ENCODE measurements at places on chromosomes 6 and 20.

GRCh38 chr6:145261758-145262157 is 473.6 kb downstream of the EPM2A start:
- DNase-seq, result no peak

GRCh38 chr6:164344801-164345291 is 930.3 kb downstream of the QKI start:
- no peak for DNase-seq

GRCh38 chr6:35610830-35611229 is 77.9 kb downstream of the FKBP5 start:
- DNase-seq, result no peak

GRCh38 chr6:16345449-16346330 is 107.3 kb downstream of the GMPR start:
- no peak for DNase-seq

DNA sequence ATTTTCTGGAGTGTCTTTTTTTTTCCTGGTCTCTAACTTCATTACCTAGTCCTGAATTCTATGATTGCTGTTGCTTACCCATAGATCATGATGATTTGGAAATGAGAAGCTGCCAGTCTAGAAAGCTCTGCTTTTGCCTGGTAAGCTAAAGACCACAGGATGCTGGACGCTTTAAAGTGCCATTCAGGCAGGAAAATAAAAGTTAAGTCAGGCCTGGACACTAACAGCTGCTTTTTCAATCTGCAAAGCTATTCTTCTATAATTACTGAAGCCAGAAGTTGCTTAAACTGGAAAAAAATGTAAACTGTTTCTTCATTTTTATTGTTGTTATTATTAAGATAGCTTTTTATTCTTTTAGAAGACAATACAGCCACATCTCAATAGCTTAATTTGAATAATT is 129.8 kb upstream of the SPACA1 start:
- DNase-seq, result peak; percentile 50

DNA sequence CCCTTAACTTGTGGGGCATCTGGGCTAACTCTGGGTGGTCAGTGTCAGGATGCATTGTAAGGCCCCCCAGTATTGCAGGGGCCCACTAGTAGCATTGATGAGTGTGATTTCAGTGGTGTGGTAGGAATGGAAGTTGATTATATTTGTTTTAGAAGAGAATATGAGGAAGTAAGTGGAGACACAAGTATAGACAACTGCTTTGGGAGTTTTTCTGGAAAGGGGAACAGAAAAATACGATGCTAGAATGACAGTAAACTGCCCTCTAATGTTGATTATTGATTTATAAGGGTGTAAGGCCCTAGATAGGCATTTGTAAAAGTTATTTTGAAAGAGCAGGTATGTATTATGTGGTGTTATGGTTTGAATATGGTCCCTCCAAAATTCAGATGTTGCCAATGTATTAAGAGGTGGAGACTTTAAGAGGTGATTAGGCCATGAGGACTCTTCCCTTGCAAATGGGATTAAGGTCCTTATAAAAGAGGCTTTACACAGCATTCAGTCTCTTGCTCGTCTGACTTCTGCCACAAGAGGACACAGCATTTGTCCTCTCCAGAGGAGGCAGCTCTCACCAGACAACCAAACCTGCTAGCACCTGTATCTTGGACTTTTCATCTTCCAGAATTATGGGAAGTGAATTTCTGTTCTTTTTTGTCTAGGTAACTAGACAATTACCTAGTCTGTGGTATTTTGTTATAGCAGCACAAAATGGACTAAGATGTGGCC is 135.9 kb upstream of the DTNBP1 start:
- DNase-seq, result no peak

DNA sequence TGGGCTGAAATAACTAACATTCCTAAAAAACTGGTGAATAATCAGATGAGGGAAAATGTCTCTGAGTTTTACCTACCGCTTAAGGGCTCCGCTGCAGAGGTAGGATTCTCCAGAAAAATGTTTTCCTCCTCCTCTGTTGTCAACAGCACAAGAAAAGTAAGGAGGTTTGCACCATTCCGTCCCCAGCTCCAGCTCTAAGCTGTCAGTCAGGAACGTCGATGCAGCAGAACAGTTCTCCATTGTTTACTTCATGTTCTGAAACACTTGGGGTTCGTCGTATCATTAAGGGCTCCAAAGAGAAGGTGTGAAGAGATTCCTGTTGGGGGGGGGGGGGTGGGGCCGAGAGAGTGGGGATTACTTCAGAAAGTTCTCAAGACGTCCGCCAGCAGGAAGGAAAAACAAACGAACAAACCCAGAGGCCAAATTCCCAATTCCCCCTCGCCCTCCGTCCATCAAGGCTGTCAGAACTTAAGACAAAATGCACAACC is 734 bp downstream of the MMS22L start:
- peak; percentile 3 for DNase-seq

DNA sequence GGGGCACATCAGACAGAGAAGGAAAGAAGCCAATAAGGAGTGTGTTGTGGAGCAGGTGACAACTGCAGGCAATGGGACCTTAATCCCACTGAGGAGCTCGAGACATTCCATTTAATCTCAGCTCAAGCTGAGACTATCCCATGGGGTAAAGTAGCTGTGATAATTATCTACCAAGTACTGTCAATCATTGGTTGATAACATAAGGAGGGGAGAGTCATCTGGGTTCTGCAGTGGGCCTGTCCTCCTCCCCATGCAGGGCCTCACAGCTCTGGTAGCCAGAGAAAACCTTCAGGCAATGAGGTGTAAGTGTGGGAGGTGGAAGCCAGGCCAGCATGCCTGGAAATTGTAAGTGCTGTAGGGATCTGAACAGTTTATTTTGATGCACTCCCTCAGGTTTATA is 375.0 kb upstream of the ARID1B start:
- DNase-seq, result no peak

DNA sequence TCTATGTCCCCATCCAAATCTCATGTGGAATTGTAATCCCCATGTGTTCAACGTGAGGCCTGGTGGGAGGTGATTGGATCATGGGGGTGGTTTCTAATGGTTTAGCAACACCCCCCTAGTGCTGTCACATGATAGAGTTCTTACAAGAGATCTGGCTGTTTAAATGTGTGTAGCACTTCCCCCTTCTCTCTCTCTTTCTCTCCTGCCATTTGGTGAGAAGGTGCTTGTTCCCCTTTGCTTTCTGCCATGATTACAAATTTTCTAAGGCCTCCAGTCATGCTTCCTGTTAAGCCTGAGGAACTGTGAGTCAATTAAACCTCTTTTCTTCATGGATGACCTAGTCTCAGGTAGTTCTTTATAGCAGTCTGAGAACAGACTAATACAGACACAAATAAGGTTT is 165.4 kb downstream of the OGFRL1 start:
- no peak for DNase-seq

- no peak for DNase-seq
Observed at GRCh38 chr6:44453146-44453545, 65.6 kb downstream of the CDC5L start.

GRCh38 chr20:15327123-15327522 is 989.7 kb upstream of the FLRT3 start:
- no peak for DNase-seq

GRCh38 chr20:32501709-32502108 is 83.4 kb downstream of the NOL4L start:
- DNase-seq, result no peak

GRCh38 chr6:138666636-138667035 is 106.9 kb upstream of the CCDC28A start:
- DNase-seq, result no peak

GRCh38 chr20:8291873-8292272 is 159.8 kb downstream of the PLCB1 start:
- DNase-seq, result no peak

DNA sequence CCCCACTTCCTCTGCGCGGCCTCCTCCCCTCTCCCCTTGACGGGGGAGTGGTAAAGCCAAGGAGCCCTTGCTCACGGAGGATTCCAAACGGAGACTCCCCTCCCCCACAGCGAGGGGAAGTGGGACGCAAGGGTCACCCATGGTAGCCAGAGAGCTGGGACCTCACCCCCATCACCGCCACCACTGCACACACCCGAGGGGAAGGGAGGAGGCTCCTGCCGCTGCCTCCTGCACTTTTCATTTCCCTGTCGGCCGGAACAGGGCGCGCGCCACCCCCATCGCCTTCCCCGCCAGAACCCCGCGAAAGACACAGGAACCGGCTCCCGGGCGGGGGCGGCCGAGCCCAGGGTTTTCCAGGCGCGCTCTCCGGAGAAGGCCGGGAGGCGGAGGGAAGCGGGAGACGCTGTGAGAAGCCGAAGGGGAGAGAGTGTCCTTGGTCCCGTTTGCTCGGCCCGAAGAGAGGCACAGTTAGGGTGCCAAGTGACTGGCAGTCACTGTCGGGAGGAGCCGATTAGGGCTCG is 789 bp downstream of the CCND3 start:
- peak; percentile 39 for DNase-seq

- no peak for DNase-seq
Observed at GRCh38 chr6:127332383-127332961, 10.9 kb downstream of the ECHDC1 start.

DNA sequence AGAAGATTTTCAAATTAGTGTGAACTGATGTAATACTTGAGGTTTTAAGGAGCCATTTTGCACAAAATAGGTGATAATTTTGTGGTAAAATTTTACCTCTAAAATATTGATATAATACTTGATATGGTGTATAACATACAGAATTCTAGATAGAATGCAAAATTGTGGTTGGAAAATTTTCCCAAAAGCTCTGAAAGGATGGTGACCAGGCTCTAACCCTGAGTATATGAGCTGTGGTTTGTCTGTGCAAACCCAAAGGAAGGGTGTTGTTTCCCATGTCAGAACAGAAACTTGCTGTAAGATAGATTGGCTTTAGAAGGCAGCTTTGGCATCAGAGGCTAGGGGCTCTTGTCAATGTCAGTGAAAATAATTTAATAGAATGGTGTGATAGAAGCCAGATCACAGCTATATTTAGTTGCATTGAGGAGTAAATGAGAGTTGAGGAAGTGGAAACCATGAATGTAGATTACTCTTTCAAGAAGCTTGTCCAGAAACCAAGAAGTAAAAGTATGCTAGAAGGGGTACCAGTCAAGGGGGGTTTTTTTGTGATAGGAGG is 257.7 kb downstream of the FARS2 start:
- DNase-seq, result no peak

- no peak for DNase-seq
Observed at GRCh38 chr6:46815130-46815529, 21.9 kb downstream of the MEP1A start.

GRCh38 chr6:14831937-14832336 is 413.9 kb upstream of the JARID2 start:
- no peak for DNase-seq

GRCh38 chr6:11833626-11834592 is 55.3 kb upstream of the ADTRP start:
- DNase-seq, result peak; percentile 95

DNA sequence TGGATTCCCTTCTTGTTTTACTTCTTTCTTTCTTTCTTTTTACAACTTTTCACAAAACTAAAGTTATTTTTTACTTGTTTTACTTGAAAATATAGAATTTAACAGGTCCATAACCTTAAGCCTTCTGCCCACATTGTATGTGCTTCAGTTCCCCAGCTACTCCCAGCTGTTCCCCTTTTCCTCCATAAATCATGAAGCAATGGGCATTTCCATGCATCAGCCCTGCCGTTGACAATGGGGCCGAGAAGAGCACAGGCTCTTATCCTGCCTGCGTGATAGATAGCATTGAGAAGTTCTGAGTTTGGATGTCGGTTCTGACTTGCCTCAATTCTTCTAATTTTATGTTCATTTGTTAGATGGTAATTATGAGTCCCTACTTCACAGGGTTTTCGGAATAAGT is 583.8 kb downstream of the CDH26 start:
- DNase-seq, result no peak
